ENCODE measurements at places on chromosomes 13 and 19.
A peak's percentile ranks its signal among the peaks of the same experiment; 100 is the strongest.

DNA sequence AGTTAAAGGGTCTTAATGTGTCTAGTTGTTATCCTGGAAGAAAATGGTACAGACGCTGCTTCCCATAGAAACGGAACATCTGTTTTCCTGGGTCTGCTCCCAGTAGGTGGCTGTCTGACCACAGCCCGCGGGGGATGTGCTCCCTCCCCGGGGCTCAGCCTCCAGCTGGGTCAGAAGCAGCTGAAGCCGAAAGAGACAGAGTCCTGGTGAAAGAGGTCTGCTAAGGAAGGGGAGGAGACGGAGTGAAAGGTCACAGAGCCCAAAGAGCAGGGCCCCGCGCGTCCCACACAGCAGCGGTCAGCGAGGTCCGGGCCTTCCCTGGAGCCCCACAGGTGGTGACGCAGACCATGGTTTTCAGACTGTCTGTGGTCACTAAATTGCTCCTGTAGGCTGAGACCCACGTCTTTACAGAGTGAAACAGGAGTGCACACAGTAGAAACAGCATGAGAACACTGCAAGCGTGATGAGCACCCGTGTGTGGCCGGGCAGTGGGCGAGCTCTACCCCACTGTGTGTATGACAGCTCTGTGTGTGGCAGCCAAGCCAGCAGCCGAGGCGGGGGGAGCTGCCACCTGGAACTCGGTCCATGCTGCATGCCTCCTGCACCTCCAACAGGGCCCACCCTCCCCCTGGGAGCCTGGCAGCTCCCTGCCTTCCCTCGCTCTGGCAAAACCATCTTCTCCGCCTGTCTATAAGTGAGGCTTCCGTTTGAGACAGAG, 52.0 kb upstream of the C13orf46 start:
- no peak for DNase-seq

DNA sequence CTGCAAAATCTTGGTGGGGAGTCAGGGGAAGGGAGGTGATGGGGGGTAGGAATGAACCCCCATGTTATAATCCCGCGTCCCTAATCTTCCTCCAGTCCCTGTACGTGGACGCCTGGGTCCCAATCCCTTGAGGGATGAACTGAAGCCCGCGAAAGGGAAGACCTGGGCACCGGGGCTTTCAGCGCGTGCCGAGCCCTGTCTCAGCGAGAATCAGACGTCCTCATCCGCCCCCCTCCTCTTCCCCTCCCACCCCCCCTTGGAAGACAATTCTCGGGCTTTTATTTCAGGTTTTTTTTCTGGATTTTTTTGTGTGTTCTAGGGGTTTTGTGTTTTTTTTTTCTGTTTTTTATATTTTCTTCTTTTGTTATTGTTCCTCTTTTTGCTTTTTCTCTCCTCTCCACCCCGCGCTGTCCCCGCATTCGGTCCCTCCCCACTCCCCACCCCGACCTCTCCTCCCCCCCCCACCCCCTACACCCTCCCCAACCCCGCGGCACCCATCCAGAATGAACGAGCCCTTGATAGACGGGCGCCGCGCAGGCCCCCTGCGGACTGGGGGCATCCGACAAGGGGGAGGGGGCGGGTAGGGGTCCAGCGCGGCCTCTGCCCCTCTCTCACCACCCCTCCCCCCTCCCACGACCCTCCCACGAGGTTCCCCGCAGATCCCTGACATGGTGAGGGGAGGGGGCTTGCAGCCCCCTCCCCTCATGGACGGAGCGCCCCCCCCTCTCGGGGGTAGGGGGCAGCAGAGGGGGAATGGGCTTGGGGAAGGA, 10.3 kb downstream of the C19orf81 start:
- no peak for DNase-seq

DNA sequence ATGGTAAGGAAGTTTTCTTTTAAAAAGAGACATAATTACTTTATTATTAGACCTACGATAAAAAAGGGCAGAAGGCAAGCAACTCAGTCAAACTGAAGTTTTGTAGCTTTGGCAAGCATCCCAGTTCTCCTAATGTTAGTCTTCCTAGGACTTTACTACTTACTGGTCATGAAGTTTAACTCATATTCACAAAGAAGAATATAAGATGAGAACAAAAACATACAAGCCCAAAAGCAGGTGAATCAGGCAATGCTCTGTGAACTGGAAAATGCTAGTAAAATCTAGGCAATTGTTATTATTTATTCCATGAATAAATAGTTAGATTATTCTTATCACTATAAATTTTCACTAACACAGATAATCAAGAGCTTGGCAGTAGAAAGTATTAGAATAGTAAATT, 85.0 kb downstream of the MIPEP start:
- DNase-seq, result no peak

GRCh38 chr19:37966211-37966661, 59.2 kb downstream of the SIPA1L3 start:
- no peak for DNase-seq

- DNase-seq, result no peak
These were observed 12.0 kb upstream of the ADPRHL1 start for GRCh38 chr13:113465300-113465699.

DNA sequence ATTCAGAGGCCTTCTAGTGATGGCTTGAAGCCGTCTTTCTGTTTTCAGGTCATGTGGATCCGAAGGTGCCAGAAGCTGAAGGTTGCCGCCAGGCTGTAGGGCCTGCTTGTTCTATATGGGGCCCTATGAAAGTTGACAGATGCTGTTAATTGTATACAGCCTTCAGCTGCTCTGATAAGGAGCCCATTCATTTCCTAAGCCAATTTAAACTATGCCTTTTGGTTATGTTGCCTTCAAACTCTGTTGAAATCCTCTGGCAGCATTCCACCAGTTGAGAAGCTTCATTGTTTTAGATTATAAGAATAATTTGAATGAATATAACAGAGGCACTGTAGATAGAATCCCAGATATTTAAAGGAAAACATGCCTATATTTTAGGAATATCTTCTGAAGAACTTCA, 34.4 kb downstream of the RAP2A start:
- no peak for DNase-seq

DNA sequence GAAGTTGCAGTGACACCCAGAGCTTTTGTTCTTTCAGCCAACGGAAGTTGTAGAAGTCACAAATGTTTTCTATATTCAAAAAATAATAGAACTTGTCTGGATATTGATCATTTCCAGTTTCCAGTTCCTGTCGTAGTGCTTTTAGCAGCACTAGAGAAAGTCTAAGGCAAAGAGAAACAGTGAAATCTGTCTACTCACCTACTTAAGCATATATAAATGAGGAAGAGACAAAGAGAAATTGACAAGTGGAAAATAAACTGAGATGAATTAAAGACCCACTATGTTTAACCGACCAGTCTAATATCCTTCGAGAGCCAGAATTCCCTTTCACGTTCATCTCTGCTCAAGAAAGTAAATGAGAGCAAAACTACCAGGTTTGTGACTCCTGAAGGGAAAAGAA, 36.7 kb downstream of the DACH1 start:
- DNase-seq, result no peak

GRCh38 chr19:35533201-35533821, at the start of gene GAPDHS:
TSS of gene GAPDHS (plus strand) at chr19:35533456. CDS start at chr19:35533528, 72 bp downstream.
- DNase-seq, result no peak

DNA sequence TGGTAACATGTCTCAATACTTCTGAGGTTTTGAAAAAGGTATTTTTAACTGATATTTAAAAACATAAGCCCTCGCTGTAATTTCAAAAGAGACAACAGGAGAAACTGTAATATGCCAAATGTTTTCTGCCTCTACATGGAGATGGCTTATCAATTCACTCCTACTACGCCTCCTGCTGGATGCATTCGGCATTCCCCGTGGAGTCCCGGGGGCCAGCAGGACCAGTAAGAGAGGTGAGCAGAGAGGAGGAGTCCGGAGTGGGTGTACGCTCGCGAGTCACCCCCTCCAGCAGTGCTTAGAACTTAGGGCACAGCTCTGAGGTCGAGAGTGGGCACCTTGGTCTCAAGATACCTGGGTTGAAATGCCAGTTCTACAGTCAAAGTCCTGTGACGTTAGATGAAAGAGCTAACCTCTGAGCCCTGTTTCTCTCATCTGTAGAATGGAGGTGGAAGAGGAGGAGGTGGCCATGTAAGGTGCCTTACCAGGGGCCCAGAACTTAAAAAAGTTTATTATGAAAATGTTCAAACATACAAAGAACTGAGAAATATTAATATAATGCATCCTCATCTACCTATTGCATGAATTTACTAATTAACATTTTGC, 110.2 kb downstream of the STK24 start:
- DNase-seq, result no peak

DNA sequence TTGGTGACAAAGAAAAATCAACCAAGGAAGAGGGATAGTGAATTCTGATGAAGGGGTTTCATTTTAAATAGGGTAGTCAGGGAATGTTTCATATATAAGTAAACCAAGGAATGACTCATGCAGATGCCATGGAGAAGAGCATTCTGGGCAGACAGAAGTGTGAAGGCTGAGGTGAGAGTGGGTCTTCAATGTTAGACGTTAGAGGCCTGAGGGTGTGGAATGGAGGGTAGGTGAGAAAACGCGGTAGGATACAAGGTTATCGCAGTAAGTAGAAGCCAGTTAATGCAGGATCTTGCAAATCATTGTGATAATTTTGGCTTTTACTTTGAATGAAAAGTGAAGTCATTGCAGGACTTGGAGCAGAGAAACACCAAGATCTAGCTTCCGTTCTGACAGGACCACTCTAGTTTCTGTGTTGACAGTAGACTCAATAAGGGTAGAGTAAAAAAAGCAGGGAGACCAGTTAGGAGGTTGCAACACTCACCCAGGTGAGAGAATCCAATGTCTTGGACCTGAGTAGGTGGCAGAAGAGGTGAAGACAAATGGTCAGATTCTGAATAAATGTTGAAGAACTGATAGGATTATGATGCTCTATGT, 225.2 kb upstream of the TMTC4 start:
- DNase-seq, result no peak

DNA sequence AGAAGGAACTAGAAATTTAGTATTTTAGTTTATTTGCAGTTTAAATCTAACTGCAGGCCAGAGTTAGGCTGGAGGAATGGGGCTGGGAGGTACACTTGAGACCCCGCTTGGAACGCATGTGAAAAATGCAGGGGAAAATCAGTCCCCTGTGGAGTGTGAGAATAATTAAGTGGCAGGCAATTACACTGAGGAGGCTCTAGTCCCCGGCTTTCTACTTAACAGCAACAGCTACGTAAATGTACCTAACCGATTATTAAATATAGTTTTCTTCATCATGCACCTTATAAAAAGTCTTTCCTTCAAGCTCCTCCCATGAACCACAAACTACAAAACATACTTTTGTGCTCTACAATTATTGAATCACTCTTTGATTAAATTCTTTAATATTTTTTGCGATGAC, 804 bp downstream of the ZNF708 start:
- DNase-seq, result peak; percentile 2

GRCh38 chr13:64538711-64539110, 2691.4 kb downstream of the PCDH9 start:
- DNase-seq, result no peak

DNA sequence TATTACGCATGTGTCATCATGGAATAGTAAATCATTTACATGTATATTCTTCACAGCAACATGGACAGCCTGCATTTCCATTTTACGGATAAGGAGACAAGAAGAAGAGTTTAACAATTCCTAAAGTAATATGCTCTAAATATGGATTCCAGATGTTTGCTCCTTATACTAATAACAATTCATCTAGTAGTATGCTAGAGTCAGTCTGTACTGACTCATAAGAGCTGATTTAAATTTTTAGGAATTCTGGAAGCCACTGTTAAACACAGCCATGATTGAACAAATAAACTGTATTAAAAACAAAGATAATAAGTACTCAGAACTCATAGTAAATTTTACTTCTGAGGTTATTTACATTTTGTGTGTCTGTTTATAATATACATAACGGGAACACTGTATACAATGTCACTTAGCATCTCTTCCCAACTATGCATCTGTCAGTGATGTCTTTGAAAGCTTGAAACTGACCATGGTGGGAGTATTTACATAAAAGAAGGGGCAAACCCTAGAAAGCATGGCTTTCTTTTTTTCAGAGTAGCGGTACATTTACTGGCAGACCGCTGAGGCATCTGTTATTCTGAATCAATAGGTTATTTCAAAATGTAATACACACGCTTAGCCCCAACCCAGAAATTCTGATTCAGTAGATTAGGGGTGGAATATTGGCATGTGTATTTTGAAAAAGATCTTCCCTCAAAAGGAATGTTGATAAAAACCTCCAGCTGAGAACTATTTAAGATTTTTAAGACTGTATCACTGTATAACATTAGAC, 12.9 kb downstream of the ZC3H13 start:
- no peak for DNase-seq

- DNase-seq, result no peak
These were observed at the start of gene LILRA2 for GRCh38 chr19:54573330-54573872. TSS of gene LILRA2 (plus strand) at chr19:54573790. CDS start at chr19:54573879, 89 bp downstream.

DNA sequence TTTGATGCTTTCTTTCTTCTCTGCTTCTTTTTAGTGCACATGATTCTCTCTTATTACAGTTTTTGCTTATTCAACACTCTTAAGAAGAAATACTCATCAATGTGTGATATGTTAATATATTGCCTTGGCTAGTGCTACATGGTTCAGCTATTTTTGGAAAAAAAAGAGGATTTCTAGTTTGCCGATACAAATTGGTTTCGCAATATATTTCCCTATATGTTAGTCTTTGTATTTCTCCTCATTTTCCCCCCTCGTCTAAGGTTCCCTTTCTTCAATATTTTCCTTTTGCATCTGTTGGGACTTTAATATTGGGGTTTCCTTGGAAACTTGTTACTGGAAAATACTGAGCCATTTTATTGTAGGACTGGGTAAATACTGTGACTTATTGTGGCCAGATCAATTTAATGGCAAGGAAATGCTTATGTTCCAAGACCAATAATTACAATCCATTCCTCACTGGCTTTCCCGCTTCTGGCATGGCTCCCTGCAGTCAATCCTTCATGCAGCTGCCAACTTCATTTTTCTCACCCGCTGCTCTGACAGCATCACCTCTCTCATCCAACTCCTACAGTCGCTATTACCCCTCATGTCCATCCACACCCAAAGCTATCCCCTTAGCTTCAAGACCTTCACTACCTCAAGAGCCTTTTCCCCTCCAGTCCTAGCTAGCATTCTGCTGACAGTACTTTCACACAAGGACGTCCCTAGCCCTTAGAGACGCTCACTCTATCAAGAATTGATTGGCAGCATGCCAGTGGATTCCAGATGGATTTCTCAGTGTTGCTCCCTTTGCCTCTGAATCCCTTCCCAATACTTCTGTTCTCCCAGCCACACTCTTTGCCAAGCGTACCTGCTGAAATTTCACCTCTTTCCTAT, 280.1 kb upstream of the TMTC4 start:
- no peak for DNase-seq

- DNase-seq, result no peak
These were observed 428.1 kb downstream of the ITGBL1 start for GRCh38 chr13:101880581-101880980.

GRCh38 chr19:29571181-29571580, 34.9 kb upstream of the POP4 start:
- no peak for DNase-seq

GRCh38 chr19:51733742-51734522, 10.1 kb upstream of the HAS1 start:
- DNase-seq, result no peak

GRCh38 chr13:84567848-84568247, 685.6 kb upstream of the SLITRK1 start:
- DNase-seq, result no peak

DNA sequence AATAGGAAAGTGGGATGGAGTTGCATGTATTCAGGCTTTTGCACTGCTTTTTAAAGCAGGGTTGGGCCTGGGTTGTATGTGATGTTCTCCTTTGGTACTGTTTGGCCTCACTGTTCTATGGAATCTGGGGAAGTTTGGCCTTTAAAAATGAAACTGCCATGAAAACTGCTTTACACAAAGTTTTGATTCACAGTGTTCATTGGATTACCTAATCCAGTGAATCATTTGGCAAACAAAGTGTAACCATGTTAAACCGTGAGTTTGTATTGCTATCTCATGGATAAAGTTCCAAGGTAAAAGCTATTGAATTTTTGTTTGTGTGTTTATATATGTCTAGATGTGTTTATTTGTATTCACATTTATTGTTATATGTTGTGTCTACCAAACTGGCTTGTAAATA, 1658.6 kb downstream of the OLFM4 start:
- DNase-seq, result no peak

Data from HS-5 (cell line).